ENCODE measurements at places on chromosomes 11 and 22.

DNA sequence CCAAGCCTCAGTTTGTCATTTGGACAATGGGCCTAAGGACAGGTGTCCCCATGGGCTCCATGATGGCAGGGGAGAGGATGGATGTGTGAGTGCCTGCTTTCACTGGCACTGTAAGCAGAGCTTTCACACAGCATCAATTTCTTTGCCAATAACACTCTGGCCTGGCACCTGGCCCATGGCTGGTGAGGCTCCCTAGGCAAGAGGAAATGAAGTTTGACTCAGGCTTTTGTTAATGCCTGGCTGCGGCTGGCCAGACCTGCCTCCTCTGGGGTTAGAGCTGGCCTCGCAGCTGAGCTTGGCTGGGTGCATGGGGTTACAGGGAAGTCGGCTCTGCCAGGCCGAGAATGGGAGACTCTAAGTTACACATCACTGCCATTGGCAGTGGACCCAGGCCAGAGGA lies 30.0 kb upstream of the SEZ6L start:
- DNase-seq = no peak

GRCh38 chr11:74847395-74847794 lies 98.7 kb downstream of the RNF169 start:
- DNase-seq = no peak

DNA sequence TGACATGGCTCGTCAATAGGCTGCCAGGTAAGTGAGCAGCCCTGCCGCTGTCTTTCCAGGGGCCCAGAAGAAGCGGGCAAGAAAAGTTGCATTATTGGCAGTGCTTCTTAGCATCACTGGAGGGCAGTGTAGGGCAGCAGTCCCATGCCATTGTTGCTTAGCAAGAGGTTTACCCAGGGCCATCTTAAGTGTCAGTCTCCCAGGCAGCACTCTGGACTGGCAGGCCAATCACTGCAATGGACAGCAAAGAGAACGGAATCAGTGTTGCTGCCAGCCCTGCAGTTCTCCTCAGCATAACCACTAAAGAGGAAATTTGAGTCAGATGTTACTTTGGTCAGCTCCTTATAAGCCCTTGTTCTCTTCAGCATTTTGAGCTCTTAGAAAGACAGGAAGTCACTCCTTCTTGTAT lies 13.4 kb upstream of the GRK2 start:
- peak; percentile 44 for DNase-seq

DNA sequence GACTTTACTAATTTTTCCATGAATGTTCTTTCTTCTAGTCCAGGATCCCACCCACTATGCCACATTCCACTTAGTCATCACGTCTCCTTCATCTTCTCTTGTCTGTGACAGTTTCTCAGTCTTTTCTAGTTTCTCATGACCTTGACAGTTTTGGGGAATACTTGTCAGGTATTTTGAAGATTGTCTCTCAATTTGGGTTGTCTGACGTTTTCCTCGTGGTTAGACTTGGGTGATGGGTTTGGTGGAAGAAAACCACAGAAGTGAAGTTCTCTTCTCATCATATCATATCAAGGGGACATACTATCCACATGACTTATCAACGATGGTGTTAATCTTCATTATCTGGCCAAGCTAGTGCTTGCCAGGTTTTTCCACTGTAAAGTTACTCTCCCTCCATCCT lies 102.4 kb downstream of the LRRC32 start:
- DNase-seq = no peak

DNA sequence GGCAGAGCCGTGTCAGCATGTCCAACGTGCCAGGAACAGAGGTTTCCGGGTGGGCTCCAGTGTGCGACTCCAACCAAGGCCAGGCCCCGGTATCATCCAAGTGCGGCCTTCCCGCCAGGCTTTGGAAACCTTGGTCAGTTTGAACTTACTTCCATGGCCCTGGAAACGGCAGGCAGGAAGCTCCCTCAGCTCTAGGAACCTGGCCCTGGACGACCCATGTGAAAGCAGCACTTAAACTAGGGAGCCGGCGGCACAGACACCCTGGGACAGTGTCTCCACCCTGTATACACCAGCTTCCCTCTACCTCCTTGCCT lies 65.2 kb downstream of the MYH9 start:
- DNase-seq = no peak

DNA sequence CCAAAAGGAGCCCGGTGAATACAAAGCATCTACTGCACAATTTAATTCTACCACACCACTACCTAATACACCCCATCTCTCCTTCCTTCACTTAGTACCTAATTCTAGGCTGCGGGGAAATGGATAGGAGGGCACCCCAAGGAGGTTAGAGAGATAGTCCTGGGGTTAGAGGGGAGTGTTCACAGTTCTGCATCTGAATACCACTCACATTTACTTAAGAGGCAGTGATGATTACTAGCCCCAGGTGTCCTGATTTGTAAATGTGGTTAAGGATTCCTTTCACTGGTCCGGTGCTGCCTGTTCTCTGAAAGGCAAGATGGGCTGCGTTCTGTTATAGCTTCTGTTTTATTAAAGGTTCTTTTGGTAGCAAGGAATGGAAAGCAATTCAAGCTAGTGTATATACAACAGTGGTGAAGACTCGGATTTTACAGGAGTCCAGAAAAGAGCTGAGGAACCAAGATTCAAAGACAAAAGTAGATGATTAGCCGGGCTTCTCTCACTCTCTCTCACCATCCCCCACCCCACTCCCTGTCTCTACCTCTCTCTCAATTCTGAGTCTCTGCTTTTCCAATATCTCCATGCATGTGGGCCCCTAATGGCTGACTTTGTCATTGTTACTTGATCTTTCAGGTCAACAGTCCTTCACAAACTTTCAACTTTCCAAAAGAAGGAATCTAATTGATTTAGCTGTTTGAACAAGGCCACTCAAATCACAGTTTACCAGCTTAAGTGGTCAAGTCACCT lies 8.7 kb upstream of the KCNA4 start:
- DNase-seq = no peak

- DNase-seq = no peak
Measured at GRCh38 chr22:35893698-35894097, 134.9 kb downstream of the RBFOX2 start.

DNA sequence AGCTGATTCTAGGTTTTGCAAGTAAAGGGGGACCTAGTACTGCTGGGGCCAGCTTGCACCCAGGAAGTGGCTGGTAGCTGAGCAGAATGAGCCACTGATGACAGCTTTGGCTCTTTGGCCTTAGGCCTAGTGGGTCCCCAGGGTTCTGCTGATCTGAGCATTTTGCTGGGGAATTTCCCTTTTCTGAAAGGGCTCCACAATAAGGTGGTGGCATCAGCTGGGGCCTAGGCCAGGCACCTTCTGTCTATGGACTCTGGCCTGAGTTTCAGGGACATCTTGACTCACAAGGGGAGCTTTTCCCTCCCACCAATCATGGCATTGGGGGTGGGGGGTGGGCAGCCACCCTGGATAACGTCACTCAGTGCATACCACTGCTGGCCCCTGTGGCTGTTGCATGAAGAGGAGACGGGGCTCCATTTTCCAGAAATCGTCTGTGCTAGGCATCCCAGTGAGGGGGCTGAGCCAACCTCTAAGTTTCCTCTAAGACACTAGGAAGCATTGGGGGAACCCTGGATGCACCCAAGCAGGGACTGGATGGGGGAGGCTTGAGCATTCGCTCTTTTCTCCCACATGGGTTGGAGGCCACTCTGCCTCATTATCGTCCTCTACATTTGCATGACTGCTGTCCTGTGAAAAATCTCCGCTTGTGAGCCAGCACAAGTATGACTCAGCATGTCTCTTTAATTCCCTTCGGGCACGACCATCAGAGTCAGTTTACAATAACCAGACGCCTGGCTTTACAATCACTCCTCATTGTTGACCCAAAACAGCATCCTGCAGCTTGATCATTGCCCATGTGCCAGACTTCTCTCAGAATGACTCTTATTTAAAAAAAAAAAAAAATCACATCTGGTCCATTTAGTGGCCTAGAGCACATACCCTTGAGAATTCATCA lies 145.0 kb upstream of the THY1 start:
- no peak for DNase-seq

DNA sequence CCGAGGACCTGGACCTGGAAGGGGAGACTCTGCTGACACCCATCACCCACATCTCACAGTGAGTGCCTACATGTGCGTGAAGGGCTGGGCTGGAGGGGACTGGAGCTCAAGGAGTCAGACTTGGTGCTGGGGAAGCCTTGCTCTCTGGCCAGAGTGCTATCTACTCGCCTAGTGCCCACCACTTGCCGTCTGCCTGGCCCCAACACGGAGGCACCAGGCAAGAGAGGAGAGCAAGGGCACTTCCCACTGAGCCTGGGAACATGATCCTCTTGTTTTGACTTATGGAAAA lies 37.8 kb downstream of the KCNQ1OT1 start:
- DNase-seq = no peak

DNA sequence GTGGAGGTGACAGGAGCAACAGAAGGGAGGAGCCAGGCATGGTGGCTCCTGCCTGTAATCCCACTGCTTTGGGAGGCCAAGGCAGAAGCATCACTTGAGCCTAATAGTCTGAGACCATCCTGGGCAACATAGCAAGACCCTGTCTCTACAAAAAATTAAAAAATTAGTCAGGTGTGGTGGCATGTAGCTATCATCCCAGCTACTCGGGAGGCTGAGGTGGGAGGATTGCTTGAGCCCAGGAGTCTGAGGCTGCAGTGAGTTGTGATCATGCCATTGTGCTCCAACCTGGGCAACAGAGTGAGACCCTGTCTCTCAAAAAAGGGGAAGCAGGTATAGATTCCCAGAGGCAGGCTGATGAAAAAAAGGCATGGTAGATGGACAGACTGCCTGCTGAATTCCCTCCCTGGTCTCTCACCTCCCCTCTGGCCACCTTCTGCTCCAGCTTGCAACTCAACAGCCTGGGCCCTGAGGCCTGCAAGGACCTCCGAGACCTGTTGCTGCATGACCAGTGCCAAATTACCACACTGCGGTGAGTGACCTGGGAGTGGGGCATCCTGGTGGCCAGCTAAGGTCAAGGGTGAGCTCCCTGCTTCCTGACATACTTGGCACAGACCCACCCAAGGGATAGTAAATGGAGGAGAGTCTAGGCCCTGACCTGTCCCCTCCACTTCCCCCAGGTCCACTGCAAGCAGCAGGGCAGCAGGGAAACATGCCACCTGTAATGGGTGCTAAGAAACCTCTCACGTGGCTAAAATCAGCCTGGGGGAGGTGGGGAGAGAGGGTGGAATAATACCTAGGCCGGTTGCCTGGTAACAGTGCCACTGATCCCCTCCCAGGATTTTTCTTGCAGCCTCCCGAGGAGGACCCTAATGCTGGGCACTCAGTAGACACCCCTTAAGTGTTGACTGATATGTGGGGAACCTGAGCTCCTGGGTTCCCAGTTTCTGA lies 4.3 kb upstream of the NHERF4 start:
- no peak for DNase-seq

DNA sequence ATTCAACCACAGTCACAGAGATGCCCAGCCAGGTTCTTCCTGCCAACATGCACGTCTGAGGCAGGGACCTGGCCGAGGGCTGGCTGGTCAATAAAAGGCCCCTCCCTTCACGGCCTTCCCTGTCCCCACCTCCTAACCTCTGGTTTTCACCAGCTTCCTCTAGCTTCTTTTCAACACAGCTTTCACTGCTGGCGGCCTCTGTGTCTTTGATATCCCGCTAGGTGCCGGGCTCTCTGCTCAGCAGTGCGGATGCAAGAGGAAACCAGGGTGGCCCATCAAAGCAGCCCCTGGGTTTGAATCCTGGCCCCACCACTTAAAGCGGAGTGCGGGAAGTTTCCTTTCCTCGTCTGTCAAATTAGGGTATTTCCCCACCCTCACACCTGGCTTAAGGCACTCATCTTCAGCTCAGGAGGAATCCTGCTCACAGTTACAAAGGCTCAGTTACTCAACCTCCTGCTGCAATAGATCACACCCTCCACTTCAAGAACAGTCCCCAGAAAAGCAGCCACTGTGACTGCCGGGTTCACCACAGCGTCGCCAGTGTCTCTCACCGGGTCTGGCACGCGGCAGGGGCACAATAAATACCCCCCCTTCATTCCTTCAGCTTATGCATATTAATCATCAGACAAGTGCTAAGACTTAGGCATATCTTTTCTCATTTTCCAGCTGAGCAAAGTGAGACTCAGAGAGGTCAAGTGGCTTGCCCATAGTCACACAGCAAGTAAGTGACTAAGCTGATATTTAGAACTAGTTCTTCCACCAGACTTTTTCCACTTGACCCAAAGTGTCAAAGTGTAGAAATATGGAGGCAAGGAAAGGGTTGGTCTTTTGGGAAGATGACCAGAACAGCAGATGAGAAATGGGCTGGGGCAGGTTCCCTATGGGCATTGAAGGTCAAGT lies 45.7 kb downstream of the TXN2 start:
- peak; percentile 76 for DNase-seq

DNA sequence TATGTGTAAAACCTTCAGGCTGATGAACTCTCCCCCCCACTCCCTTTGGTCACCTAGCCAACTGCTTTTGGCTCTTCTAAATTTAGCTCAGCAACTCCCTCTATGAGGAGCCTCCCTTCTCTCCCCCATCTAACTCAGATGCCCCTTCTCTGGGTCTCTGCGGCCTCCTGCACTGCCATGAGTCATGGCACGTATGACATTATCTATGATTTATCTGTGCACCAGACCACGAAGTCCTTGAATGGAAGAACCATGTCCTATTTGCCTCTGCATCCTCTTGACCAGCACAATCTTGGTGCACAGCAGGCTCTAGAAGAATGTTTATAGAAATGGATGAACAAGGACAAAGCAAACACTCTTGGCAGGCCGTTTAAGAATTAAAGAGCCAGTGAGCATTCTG lies 46.0 kb downstream of the RPL27A start:
- no peak for DNase-seq

GRCh38 chr11:109696191-109696897 lies 274.4 kb downstream of the C11orf87 start:
- no peak for DNase-seq

GRCh38 chr11:76323804-76324203 lies 57.1 kb downstream of the THAP12 start:
- no peak for DNase-seq

GRCh38 chr22:32632512-32633315 lies 158.1 kb downstream of the FBXO7 start:
- DNase-seq = no peak

DNA sequence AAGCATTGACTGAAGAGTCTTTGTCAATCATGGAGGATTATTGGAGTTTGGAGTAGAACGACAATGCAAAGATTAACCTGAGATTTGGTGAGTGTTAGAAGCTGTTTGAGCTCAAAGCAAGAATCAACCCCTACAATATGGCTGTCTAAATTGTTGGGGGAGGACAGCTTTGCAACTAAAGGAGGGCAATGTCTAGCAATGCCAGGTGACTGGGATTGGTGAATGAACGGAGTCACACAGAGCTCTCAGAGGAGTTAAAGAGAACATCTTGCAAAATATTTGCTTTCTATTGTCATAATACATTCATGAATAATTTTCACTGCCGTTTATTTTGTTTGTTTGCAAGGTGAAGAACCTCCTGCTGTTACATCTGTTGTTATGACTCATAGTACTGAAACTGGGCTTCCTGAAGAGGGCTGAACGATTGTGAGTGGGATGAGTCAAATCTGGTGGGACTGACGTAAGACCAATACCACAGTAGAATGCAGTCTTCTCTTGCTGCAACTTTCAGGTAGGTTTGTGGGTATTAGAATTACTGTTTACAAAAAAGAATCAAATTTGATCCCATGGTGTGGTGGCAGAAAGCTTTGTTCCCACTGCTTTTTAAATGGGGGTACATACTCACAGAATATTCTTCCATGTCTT lies 281.9 kb downstream of the CADM1 start:
- no peak for DNase-seq

GRCh38 chr11:82398300-82398815 lies 335.3 kb downstream of the FAM181B start:
- DNase-seq = no peak

Data from DND-41 (cell line).